ENCODE measurements at places on chromosomes 16 and 17. TPM values are rescaled to one million over a fixed set of nuclear protein-coding genes. Genes with fewer than 3 reads are reported as not detected.

Gene TCAP
- total RNA-seq, result 1.3 TPM

Gene MYH11
- 0.07 TPM for total RNA-seq

Gene MEFV
- total RNA-seq, result not detected

DNA sequence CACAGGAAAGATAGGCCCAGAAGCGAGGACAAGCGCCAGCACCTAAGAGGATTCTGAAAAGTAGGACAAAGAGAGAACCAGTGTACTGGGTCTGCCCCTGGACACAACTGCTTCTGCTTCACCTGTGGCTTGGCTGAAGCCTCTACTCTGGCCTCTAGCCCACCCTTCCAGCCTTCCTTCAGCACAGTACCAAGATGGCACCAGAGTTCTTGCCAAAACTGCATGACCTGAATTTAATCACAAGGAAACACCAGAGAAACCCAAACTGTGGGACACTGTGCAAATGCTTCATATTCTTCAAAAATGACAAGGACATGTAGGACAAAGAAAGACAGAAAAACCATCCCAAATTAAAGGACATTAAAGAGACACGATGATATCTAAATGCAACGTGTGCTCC is 116.6 kb downstream of the SMG6 start:
- DNase-seq, result no peak

DNA sequence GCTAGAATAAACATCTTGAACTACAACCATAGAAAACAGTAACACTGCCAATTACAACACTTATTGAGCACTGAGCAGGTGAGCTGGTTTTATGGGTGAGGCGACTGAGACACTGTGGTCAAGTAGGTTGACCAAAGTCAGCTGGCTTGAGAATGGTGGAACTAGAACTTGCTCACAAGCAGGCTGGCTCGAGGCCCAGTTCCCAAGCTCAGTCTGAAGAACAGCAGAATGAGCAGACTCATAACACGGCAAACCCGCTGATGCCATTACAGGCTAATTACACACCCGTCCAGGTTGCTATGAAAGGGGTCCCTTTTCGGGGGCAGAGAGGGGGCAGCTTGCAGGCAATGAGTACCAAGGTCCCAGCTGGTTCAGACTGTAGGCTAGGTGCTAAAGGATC is 6.5 kb downstream of the ZZEF1 start:
- no peak for DNase-seq

Gene KRT32
- not detected for total RNA-seq

GRCh38 chr17:30113213-30113612 is 3.4 kb upstream of the NSRP1 start:
- no peak for DNase-seq

DNA sequence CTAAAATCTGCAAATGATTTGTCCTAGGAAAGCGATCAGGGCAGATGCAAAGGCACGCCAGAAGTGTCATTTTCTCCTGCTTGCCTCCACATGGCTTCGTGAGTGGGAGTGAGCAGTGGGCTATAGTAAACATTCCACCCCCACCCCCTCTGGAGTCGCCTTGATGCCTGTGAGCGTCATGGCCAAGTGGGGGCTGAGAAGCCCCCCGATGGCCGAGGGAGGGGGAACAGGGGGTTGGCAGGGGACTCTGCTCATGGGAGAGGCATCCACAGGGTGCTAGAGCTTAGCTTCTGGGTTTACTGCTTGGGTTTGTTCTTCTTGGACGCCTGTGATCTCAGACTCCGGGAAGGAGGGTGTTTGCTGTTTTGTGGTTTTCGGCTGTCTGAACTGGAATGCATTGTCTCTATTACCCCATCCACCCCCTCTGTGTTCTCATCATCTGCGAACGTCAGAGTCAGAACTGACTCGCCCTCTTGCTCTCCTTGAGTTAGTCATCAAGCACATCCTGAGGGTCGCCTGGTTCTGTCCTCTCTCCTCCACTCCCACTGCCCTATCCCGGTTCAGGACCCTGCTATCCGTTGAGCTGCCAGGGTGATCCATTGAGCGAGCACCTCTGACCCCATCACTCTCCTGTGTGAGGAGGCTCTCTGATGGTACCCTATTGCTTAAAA is 15.4 kb downstream of the TNS4 start:
- DNase-seq, result no peak

DNA sequence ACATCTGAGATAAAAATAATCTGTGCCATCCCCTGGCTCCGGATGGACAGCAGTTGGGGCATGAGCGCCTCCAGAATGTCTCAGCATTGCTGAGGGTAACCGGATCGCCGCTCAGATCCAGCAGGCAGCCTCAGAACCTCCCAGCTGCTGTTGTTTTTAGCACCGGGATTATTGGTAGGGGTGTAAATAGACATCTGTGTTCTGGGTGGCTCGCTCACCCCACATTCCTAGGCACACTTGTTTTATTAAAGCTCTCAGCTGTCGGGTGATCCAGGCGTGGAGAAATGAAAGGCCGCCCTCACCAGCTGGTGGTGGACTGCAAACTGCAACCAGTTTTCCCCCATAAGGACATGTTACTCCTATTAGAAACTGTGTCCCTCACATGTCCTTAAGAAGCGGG is 32.1 kb downstream of the MYH3 start:
- DNase-seq, result no peak

- DNase-seq, result no peak
Measured at GRCh38 chr16:4019371-4019791, 96.9 kb downstream of the ADCY9 start.

Gene GUCY2D
- not detected for total RNA-seq

Gene NXPH3
- total RNA-seq, result 10.7 TPM

Measured in neural progenitor cell (in vitro differentiated cells).